ENCODE measurements at places on chromosomes 2 and 18.

GRCh38 chr2:71995067-71995665 lies 152.5 kb downstream of the CYP26B1 start:
- no peak for DNase-seq

DNA sequence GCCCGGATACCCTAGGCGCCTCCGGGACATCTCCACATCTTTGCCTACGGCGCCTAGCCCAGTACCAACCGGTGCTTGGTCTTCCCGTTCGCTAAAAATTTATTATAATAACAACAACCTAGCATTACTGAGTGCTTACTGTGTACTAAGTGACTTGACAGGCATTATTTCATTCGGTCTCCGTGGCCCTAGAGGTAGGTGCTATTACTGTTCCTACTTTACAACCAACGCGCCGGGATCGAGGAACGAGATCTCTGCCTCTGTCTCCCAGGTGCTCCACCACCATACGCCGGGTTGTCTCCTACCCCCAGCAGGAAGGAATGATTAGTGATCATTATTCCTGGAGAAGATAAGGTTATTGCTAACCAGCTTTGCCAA lies 657 bp upstream of the BIN1 start:
- no peak for DNase-seq

DNA sequence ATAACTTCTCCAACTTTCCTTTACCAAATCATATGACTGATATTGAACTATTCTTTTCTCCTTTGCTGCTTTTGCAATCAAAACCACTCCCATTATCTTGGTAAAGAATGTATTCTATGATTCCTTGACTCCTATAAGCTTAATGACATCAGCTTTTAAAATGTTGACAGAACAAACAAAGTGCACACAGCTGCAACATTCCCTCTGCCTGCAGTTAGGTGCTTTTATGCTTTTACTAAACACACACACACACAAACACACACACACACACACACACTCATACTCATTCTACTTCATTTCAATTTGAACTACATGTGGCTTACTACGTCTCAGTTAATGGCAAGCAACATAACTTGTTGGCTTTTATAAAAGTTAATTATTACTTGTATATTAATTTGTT lies 946.6 kb downstream of the DPP10 start:
- DNase-seq, result no peak

- DNase-seq, result no peak
Observed at GRCh38 chr2:16663121-16663905, 2.3 kb downstream of the CYRIA start.

GRCh38 chr2:216849987-216850386 lies 9.9 kb downstream of the TNP1 start:
- no peak for DNase-seq

Measured in brain pericyte (primary cell).